ENCODE measurements at places on chromosomes 2 and 18.

DNA sequence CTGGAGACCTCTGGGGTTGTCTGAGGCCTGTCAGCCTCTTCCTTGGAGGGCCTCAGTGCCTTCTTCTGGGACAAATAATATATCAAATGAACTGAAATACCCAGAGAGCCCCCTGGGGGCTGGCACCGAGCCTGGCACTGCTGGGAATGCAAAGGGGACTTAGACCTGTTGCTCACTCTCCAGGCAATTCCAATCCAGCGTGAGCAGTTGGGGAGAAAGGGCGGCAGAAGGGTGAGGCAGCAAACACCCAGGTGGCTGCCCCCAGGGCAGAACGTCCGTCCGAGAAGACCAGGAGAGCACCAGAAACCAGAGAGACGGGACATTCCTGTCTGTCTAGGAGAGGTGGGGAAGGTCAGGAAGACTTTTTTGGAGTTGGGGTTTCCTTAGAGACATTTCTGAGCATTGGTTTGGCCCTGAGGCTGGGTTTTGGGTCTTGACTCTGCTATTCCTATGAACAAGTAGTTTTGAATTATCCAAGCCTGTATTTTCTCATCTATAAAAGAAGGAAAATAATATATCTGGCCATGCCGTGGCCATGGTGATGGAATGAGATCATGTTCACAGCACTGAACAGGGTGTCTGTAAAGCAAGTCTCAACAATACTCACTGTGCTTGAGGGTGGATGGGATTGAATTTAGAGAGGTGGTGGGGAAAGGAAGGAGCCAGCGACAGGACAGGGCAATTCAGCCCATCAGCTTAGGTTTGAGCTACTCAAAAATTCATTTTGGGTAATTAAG is 44.3 kb upstream of the ZBTB7C start:
- DNase-seq, result no peak

- no peak for DNase-seq
Observed at GRCh38 chr2:13113002-13113401, 396.3 kb downstream of the TRIB2 start.

GRCh38 chr2:33131749-33132148 is 185.0 kb downstream of the LTBP1 start:
- no peak for DNase-seq

DNA sequence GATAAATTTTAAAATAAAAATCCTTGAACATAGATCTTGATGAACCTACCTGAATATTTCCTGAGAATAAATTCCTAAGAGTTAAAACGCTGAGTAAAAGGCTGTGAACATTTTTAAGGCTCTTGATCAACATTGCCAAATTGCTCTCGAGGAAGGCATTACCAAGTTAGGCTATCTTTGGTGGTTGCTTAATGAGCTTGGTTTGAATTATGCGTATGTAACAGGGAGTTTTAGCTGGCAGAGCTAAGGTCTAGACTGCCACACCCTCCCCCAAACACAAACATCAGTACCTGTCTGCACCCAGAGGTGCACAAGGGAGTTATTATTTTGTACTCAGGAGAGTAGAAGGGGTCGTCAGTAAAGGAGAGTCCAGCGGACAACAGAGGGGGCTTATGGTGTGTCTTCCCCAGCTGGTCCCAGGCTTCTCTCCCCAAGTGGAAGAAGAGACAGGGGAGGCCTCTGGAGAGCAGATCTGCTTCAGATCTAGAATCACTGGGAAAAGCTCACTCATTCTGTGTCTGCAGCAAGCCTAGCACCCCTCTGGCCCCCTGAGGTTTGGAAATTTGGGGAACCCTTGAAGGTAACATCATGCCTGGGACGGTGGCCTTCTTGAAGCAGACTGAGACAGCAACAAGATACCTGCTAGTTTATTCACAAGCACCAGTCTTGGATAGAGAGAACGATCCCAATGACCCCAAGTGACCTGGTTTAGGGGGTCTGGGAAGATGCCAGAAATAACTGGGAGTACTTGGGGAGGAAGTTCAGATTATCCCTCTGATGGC is 197.2 kb upstream of the ID2 start:
- no peak for DNase-seq

Data from stimulated activated CD4-positive, alpha-beta T cell treated with anti-CD3 and anti-CD28 coated beads, Interleukin-1b, Interleukin-23, amount 100 ng/mL, for 4 hours (primary cell).